HuH-7 (cell line): ENCODE measurements at places on chromosomes 5 and 9.

DNA sequence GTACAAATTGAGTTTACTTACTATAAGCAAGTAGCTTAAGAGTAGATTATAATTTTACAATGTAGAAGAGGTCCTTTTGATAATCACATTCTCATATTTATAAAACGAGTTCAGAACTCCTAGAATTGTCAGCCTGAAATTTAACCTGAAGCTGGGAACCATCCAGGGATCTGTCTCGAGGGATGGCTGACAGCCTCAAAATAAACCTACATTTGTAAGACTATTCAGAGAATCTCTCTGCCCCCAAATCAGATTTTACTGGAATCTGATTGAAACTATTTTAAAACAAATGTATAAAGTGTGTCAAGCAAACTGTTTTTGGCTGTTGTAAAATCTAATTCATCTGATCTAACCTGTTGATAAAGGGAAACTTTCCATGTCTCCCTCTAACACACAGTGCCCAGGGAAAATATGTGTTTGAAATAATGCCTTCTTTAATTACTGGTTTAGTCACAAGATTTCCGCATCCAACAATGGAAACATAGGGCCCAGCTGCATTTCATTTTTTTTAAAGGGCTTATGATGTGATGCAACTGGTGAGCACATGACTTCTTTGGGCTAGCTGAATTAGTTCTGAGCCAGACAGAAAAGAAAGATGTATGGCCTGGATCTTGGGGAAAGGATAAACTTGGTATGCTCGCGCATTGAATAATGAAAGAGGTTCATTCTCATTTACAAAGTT is 30.3 kb downstream of the SLC25A46 start:
- DNase-seq = no peak

- DNase-seq = no peak
Observed at GRCh38 chr5:5246736-5247135, 106.6 kb downstream of the ADAMTS16 start.

DNA sequence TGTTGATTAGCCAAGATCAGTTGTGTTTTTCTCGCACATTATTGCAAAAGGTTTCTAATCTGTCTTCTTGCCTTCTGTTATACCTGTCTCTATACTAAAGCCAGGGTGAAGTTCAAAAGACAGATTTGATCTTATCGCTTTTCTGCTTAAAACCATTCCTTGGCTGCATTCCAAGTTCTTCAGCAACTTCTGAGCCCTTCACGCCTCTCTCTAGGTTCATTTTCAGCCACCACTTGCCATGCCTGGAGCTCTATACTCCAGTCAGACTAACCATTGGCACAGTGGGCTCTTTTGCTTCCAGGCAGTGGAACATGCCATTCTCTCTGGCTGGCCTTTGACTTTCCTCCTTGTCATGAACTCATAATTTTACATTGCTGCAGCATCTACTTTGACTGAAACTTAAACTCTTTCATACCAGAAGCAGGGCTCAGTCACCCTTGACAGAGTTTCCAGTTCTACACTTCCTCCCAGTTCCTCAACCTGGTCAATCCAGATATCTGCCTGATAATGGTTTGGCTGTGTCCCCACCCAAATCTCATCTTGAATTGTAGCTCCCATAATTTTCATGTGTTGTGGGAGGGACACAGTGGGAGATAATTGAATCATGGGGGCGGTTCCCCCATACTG is 114.4 kb downstream of the SLC12A2 start:
- DNase-seq = no peak

- no peak for DNase-seq
Observed at GRCh38 chr9:14246951-14247350, 67.0 kb downstream of the NFIB start.

- DNase-seq = no peak
Observed at GRCh38 chr5:131289738-131290137, 25.9 kb downstream of the CDC42SE2 start.
